H1 (cell line): ENCODE measurements at places on chromosomes 7 and 10.
A peak's percentile ranks its signal among the peaks of the same experiment; 100 is the strongest.

DNA sequence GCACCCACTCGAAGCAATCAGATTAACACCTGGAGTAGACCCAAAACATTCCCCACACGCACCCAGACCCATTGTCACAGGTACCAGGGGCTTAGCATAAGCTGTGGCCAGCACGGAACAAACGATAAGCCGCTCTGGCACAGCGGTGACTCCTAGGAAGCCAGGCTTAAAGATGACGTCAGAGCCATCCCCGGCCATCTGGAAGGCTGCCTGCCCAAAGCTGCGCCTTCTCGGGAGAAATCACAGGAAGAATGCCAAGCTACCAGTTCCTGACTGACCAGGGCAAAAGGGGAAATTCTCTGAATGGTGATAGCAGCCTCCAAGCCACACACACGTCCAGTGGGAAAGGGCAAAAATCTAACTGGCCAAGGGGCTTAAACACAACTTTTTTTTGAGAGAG, 13.0 kb upstream of the WIPI2 start:
- no peak overlapping the region for H3K27ac ChIP-seq
- H3K36me3 ChIP-seq: no peaks in the 10 kb centered on the region
- no peaks in the 10 kb centered on the region for H3K4me1 ChIP-seq
- H3K27me3 ChIP-seq: no peaks in the 10 kb centered on the region

DNA sequence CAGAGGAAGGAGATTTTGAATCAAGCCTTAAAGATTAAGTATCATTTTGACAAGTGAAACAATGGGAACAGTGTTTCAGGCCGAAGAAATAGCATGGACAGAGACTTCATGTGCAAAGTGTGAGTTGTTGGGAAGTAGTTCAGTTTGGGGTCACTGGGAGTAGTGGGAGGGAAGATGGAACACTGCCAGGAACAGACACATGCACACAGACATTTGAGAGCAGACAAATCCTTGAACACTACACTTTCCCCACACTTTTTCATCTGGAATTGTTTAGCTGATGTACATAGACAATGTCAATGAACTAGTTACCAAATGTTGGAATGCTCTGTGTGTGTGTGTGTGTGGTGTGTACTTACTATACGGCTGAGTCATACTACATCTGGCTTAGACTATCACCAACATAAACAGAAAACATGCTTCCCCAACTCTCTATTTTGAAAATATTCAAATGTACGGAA, 52.4 kb upstream of the LRRC17 start:
- H3K27me3 ChIP-seq: no peaks in the 10 kb centered on the region
- peaks cover 3% of the 10 kb centered on the region; the same call in 1 of the 2 replicates for H3K4me1 ChIP-seq
- H3K4me3 ChIP-seq: no peak overlapping the region
- no peak for DNase-seq
- H3K27ac ChIP-seq: no peak overlapping the region

DNA sequence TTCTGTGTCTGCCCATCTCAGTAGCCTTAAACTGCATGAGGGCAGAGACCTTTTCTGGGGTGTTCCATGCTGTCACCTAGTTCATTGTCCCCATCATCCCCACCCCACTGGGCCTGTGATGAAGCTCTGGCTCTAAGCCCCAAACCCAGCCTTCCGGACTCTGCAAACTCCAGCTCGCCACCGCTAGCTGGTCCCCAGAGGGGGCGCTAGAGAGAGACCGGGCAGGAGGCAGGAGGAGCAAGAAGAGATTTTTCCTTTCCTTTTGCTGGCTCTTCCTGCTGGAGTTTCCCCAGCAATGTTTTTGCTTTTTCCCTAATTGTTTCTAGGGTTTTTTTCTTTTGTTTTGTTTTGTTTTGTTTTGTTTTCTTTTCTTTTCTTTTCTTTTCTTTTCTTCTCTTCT, 234.4 kb downstream of the TEX36 start:
- no peak overlapping the region for H3K4me3 ChIP-seq
- no peak overlapping the region for H3K27ac ChIP-seq
- peak; percentile 15 for DNase-seq
- H3K27me3 ChIP-seq: no peaks in the 10 kb centered on the region
- no peaks in the 10 kb centered on the region for H3K4me1 ChIP-seq
- H3K36me3 ChIP-seq: no peaks in the 10 kb centered on the region

DNA sequence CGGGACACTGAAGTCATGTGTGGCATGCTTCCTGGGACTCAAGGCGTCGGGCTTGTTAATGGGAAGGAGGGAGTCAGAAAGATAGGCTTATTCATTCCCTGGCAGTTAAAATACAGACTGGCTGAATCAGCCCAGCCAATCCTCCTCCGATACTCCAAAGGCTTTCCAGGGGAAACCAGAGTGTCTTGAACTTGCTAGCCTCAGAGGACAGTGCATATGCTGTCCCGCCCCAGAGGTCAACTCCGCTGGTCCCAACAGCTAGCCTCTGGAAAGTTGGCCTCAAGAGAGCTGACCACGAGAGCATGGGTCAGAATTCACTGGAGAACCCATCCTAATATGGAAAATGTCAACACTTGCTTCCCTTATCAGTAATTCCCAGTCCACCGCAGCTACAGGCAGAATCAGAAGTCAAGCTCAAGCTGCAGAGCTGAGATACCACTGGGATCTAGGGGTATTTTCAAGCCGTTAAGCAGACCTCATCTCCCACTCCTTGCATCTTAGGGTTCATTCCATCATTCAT, 43.0 kb downstream of the ELMO1 start:
- H3K27me3 ChIP-seq: no peaks in the 10 kb centered on the region
- no peak for DNase-seq
- H3K36me3 ChIP-seq: no peaks in the 10 kb centered on the region
- H3K4me3 ChIP-seq: no peak overlapping the region
- H3K4me1 ChIP-seq: no peaks in the 10 kb centered on the region

GRCh38 chr7:128829391-128830166, 627 bp upstream of the FLNC start:
- peaks cover 8% of the 10 kb centered on the region for H3K27me3 ChIP-seq
- DNase-seq: no peak
- peak overlapping the region; percentile 63 for H3K4me3 ChIP-seq
- peaks cover 3% of the 10 kb centered on the region for H3K4me1 ChIP-seq
- H3K27ac ChIP-seq: no peak overlapping the region

GRCh38 chr7:41096917-41097316, 606.0 kb downstream of the INHBA start:
- H3K4me3 ChIP-seq: no peak overlapping the region
- H3K27me3 ChIP-seq: peaks cover 1% of the 10 kb centered on the region
- no peaks in the 10 kb centered on the region for H3K36me3 ChIP-seq
- H3K4me1 ChIP-seq: peaks cover 3% of the 10 kb centered on the region
- H3K27ac ChIP-seq: no peak overlapping the region

- H3K4me3 ChIP-seq: no peak overlapping the region
- peaks cover 11% of the 10 kb centered on the region for H3K4me1 ChIP-seq
- H3K36me3 ChIP-seq: no peaks in the 10 kb centered on the region
- H3K27ac ChIP-seq: peak overlapping the region; percentile 23; the same call in 1 of the 2 replicates
- H3K27me3 ChIP-seq: no peaks in the 10 kb centered on the region
These were observed 10.7 kb downstream of the PSAP start for GRCh38 chr10:71840177-71840957.

DNA sequence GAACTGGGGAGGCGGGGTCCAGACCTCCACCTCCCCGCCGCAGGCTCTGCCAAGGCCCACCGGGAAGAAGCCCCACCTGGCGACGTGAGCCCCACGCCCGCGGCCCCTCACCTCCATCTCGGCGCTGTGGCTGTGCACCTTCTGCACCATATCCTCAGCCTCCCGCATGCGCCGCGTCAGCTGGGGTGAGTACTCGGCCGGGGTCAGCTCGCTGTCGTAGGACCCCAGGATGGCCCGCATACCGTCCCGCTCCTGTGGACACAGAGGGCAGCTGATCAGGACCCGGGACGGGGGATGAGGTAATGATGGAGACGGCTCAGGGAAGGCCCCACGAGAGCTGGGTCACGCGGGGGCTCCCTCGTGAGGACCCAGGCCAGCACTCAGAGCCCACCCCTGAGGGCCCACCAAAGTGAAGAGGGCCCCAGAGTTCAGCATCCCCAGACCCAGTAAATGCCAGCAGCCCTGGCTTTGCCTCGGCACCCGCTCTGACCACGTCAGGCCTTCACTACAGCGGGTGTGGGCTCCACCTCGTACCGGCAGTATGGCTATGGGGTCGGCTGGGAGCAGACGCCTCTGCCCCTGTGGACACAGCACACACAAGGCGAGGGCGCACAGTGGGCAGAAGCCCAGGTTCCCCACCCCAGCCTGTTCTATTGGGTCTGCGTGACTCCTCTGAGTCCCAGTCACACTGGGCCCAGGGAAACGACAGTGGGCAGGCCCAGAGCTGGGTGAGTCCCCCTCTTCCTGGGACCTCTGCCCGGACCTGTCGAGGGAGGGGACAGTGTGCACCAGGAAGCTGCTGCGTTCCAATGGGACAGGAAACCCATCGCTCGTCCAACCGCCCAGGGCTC, 218.1 kb downstream of the MAD1L1 start:
- no peak for DNase-seq
- H3K4me1 ChIP-seq: no peaks in the 10 kb centered on the region
- no peak overlapping the region for H3K4me3 ChIP-seq

GRCh38 chr10:113148901-113149300, 198.9 kb downstream of the TCF7L2 start:
- DNase-seq: no peak
- no peak overlapping the region for H3K4me3 ChIP-seq
- no peaks in the 10 kb centered on the region for H3K4me1 ChIP-seq
- no peak overlapping the region for H3K27ac ChIP-seq
- H3K27me3 ChIP-seq: no peaks in the 10 kb centered on the region

GRCh38 chr10:20839141-20839540, 58.0 kb downstream of the NEBL start:
- H3K4me3 ChIP-seq: no peak overlapping the region
- no peak overlapping the region for H3K27ac ChIP-seq
- DNase-seq: no peak
- H3K4me1 ChIP-seq: no peaks in the 10 kb centered on the region

DNA sequence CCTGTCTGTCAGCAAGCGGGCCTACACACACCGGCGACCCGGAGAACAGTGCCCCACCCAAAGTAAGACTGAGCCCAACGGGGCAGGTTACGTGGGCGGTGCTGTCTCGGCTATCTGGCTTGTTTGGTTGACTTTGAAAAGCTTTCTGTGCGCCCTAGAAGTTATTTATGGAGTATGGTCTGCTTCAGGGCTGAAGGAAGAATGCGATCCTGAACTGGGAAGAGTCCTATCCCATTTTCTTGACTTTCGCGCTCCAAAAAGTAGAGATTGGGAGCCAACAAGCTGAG, 1.5 kb downstream of the INA start:
- H3K36me3 ChIP-seq: no peaks in the 10 kb centered on the region
- H3K27ac ChIP-seq: no peak overlapping the region
- no peak for DNase-seq
- H3K27me3 ChIP-seq: peaks cover 17% of the 10 kb centered on the region
- peaks cover 10% of the 10 kb centered on the region for H3K4me1 ChIP-seq
- H3K4me3 ChIP-seq: peak overlapping the region; percentile 62; the same call in 1 of the 2 replicates

DNA sequence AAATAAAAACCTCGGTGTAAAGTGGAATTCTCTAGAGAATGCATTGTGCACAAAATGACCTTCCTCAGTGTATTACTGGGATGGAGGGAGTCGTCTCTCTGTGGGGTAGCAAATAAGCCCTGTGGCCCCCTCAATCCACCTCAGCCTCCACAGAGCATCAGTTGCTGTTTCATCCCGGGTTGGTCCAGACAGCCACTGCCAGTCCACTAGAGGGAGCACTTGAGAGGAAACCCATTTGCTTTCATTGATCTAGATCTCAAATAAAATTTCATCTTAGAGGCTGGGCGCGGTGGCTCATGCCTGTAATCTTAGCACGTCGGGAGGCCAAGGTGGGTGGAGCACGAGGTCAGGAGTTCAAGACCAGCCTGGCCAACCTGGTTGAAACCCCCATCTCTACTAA, 1128.7 kb downstream of the CNTNAP2 start:
- no peaks in the 10 kb centered on the region for H3K27me3 ChIP-seq
- H3K36me3 ChIP-seq: no peaks in the 10 kb centered on the region
- no peak overlapping the region for H3K4me3 ChIP-seq
- no peaks in the 10 kb centered on the region for H3K4me1 ChIP-seq
- peak; percentile 25 for DNase-seq
- no peak overlapping the region for H3K27ac ChIP-seq

GRCh38 chr7:140022582-140023211, 40.1 kb downstream of the PARP12 start:
- no peaks in the 10 kb centered on the region for H3K27me3 ChIP-seq
- H3K27ac ChIP-seq: no peak overlapping the region
- H3K4me1 ChIP-seq: no peaks in the 10 kb centered on the region
- no peaks in the 10 kb centered on the region for H3K36me3 ChIP-seq

- no peak for DNase-seq
- H3K27ac ChIP-seq: no peak overlapping the region
- H3K36me3 ChIP-seq: no peaks in the 10 kb centered on the region
- H3K4me3 ChIP-seq: no peak overlapping the region
- H3K27me3 ChIP-seq: no peaks in the 10 kb centered on the region; the same call in 1 of the 2 replicates
- H3K4me1 ChIP-seq: peaks cover 8% of the 10 kb centered on the region
These were observed 657.6 kb downstream of the LRMDA start for GRCh38 chr10:76088980-76089379.

GRCh38 chr10:17668435-17669184, 24.7 kb downstream of the STAM start:
- no peak overlapping the region for H3K27ac ChIP-seq
- H3K27me3 ChIP-seq: no peaks in the 10 kb centered on the region
- H3K4me3 ChIP-seq: no peak overlapping the region
- H3K36me3 ChIP-seq: no peaks in the 10 kb centered on the region
- no peaks in the 10 kb centered on the region; the same call in 1 of the 2 replicates for H3K4me1 ChIP-seq
- no peak for DNase-seq

DNA sequence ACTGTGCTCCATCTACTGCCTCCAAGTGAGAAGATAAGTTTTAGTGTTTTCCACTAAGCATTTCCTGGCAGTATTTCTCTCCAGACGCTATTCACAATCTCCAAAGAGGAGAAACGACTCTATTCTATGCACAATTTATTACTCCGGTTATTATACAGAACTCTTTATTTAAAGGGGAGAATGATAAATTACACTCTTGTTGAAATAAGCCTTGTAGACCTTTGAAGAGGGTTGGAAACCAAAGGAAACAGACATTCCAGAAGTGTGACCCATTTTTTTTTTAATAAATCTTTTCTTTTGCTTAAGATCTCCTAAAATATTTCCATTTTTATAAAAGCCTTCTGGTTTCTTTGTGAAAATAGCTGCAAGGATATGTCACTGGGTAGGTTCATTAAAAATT, 76.1 kb upstream of the HDAC9 start:
- no peak overlapping the region for H3K27ac ChIP-seq
- H3K36me3 ChIP-seq: no peaks in the 10 kb centered on the region
- no peaks in the 10 kb centered on the region for H3K27me3 ChIP-seq
- H3K4me1 ChIP-seq: no peaks in the 10 kb centered on the region
- H3K4me3 ChIP-seq: no peak overlapping the region
